Retina (tissue), 1 donor: ENCODE measurements at places on chromosomes 2 and 18.

DNA sequence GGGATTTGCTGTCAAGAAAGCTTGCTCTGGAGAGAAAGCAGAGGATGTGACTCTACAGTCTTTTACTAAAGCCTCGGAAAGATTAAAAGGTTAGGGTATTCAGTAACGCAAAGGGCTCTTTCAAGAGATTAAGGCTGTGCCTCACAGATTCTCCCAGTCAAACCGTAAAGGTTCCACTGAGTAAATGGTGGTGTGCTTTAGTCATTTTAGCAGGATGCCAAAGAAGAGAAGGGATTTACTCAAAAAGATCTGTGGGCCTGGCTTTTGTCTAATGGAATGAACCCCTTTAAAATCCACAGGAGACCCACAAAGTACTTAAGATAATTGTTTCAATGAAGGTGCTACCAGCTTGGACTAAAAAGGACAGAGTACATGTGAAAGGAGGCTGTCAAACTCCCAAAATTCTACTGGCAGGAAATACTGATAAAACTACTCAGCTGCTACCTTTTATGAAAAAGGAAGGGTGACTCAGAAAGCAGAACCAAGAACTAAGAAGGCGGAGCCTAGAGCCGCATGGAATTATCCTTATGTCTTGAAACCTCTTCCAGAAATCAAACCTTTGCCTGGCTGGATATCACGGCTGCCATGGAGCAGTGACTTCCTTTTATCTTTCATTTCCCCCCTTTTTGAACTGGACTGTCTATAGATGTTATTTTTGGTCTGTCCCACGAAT, 670.2 kb upstream of the ZEB2 start:
- no peak for DNase-seq

GRCh38 chr2:225013425-225014365, 28.6 kb downstream of the DOCK10 start:
- DNase-seq = peak; percentile 34

GRCh38 chr2:208489687-208490086, 83.1 kb downstream of the PTH2R start:
- DNase-seq = no peak

DNA sequence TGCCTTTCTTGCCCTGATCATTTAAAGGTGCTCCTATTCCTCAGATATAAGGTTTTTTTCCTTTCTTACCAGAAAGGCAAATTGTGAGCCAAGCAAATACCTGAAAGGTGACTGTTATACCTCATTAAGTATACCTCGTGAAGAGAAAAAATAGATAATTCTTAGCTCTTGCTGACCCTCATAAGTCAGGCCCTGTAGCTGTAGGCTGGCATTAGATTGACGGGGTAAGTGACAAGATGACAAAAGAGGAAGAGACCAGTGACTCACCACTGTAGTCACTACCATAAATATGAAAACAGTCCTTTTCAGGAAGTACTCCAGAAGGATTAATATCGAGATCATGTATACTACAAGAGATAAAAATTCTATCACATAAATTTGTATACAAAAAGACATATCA, 104.6 kb downstream of the PTPN4 start:
- no peak for DNase-seq

DNA sequence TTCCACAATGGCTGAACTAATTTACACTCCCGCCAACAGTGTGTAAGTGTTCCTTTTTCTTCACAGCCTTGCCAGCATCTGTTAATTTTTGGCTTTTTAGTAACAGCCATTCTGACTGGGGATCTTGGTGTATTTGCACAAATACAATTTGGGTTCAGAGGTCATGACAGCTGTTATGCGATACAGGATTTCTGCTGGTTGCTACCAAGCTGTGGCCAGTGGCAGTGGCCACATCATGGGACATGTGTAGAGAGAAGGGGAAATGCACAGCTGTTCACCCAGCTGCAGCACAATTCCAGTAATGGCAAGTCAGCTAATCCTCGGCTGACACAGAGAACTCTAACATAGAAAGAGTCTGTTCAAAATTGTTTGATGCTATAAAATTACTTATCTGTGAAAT, 21.0 kb upstream of the SELENOI start:
- no peak for DNase-seq

- DNase-seq = no peak
Observed at GRCh38 chr2:5392658-5393057, 299.5 kb upstream of the SOX11 start.

- DNase-seq = no peak
Observed at GRCh38 chr2:199940373-199940772, 14.9 kb downstream of the TYW5 start.
